ENCODE measurements at places on chromosomes 2 and 18.
A peak's percentile ranks its signal among the peaks of the same experiment; 100 is the strongest.

GRCh38 chr2:233651430-233651829 is 15.2 kb downstream of the UGT1A10 start:
- no peak for DNase-seq

DNA sequence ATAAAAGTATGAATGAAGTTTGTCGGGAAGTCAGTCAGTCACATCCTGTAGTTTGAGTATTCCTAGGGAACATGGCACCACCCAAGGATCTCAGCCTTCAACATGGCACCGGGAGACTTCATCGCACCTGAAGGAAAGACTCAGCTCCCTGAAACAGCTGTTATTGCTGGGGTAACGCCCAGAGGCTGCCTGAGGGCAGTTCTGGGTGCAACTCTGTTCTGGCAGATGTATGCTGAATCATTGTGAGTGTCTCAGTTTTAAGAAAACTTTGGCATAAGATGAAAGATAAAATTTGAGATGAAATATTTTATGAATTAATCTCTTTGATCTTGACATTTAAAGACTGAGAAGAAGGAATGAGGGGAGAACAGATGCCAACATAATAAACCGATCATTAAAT is 49.9 kb upstream of the SERPINB2 start:
- no peak for DNase-seq

GRCh38 chr2:25276569-25277465 is 64.9 kb downstream of the DNMT3A start:
- no peak for DNase-seq

- no peak for DNase-seq
Observed at GRCh38 chr2:5915881-5916310, 223.7 kb downstream of the SOX11 start.

- no peak for DNase-seq
Observed at GRCh38 chr2:190996947-190997346, 17.0 kb downstream of the STAT1 start.

DNA sequence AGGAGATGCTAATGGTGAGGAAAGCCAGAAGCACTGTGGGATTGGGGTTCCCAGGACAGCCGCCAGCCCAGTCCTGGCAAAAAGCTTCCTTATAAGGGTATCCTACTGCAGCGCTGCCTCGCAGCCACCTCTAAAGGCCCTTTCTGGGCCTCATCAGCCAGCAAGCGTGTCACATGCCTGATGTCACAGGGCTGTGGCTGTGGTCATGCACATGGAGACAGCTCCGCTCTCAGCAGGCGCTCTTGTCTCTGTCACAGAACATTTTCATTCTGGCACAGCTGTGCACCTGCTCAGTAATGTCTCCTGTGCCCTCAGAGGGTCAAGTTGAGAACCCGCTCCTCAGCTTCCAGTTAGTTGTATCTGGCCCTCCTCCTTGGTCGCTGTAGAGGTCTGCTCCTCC is 17.7 kb upstream of the MAL start:
- DNase-seq, result no peak

- no peak for DNase-seq
Observed at GRCh38 chr18:57728941-57729511, 74.1 kb downstream of the ATP8B1 start.

DNA sequence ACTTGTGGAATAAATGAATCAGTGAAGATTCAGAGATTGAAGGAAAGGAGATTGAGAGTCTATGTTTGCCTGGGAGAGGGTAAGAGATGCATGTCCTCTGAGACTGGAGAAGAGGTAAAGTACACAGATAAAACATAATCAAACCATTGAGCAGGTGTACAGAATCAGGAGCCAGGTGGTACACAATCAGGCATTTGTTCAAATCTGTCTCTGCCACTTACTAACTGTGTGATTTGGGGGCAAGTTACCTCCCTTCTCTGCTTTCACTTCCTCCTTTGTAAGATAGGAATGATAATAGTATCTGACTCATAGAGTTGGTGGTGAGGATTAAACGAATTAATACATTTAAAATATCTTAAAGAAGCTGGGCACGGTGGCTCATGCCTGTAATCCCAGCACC is 94.0 kb downstream of the CDK15 start:
- DNase-seq, result no peak

- no peak for DNase-seq
Observed at GRCh38 chr2:133085646-133086045, 415.6 kb upstream of the LYPD1 start.

DNA sequence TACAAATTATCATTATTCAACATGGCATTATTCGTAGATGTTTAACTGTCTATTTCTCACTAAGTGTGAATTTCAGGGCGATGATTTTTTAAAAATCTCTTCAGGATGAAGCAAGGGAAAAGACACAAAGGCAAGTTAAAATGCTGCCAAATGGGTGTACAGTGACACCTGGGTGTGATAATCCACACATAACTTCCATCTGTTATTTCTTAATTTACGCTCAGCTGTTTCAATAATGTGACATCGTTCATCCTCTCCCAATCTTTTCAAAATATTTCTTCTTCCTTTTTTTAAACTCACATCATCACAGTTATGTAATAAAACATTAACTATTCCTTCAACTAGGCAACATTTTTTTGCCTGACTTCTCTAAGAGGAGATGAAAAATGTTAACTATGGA is 10.6 kb downstream of the PDE1A start:
- DNase-seq, result no peak

GRCh38 chr18:11008505-11008904 is 140.9 kb downstream of the PIEZO2 start:
- no peak for DNase-seq

- DNase-seq, result no peak
Observed at GRCh38 chr2:10561288-10562035, 113.3 kb upstream of the ODC1 start.

GRCh38 chr2:217858519-217859491 is 144.0 kb downstream of the TNS1 start:
- peak; percentile 87 for DNase-seq

GRCh38 chr18:36274083-36274715 is 23.3 kb upstream of the FHOD3 start:
- no peak for DNase-seq

- DNase-seq, result no peak
Observed at GRCh38 chr2:162465430-162465829, 121.5 kb downstream of the GCA start.

GRCh38 chr18:13872932-13873331 is 42.4 kb downstream of the MC2R start:
- no peak for DNase-seq

GRCh38 chr2:233185330-233185729 is 66.1 kb upstream of the ATG16L1 start:
- no peak for DNase-seq

- DNase-seq, result no peak
Observed at GRCh38 chr18:10202845-10203321, 251.6 kb upstream of the APCDD1 start.

- DNase-seq, result no peak
Observed at GRCh38 chr18:25630682-25631081, 278.7 kb upstream of the ZNF521 start.

DNA sequence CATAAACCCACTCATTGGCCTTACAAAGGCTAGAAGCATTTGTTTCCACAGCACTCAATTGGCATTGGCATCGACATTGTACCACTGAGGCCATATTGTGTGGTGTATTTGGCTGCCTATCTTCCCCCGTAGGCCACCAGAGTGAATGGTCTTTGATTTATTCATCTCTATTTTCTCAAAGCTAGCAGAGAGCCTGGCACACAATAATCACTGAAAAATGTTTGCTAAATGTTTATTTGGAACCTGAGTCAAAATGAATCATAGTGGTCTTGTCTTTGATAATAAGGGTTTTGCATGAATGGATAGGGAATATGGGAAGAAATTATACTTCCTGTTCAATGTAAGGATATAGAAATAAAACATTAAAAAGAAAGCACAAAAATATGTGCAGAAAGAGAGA is 107.3 kb upstream of the SLC8A1 start:
- DNase-seq, result no peak

DNA sequence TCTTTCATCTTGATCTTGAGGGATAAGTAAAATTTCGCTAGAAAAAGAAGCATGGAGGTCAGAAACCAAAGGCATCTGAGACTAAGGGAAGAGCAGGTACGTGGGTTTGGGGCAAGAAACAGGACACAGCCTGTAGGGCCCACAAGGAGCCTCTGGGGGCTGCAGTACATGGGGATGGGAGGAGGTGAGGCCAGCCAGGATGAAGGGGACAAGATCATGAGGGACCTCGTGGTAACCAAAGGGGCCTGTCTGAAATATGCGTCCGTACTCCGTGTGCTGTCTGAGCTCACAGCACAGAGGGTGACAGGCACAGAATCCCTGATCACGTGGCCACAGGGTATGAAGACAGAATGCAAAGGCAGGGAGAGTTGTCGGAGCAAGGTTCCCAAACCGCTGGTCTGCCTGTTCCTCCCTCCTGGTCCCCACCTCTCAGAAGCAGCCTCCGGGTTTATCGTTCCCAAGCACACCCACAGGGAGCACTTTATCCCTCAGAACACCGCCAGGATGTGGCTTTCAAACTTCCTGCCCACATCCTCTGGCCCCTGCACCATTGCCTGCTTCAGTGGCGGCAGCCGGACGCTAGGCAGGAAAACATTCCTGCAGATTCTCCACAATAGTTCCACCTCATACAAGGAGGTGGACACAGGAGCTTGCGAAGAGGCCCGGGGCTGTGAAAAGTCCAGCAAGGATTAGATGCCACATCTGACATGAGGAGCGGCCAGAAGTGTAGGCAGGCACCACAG is 12.0 kb downstream of the TMEM163 start:
- no peak for DNase-seq

DNA sequence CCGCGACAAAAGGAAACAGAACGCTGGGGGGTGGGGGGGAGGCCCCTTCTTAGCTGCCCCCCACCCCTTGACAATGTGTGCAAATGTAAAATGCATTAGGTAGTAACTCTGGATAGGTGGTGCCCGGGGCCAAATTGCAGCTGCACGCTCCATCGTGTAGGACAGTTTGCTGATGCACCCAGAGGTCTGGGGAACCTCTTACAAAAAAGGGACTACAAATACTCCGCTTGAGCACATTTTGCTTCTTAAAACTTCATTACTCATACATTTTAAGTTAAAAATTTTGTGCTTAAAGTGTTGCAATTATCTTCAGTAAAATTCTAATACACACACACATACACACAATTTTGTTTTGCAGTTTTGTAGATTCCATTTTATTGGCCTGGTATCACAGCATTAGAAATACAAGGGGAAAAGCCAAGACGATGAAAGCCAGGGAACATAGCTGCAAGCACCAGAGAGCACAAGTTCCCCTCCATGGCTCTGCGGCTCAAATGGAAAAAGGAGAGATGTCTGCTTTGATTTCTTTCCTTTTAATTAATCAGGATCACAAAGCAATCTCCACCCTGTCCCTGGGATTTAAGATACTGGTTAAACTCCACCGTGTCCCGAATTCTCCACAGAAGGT is 582.1 kb downstream of the ZEB2 start:
- no peak for DNase-seq

DNA sequence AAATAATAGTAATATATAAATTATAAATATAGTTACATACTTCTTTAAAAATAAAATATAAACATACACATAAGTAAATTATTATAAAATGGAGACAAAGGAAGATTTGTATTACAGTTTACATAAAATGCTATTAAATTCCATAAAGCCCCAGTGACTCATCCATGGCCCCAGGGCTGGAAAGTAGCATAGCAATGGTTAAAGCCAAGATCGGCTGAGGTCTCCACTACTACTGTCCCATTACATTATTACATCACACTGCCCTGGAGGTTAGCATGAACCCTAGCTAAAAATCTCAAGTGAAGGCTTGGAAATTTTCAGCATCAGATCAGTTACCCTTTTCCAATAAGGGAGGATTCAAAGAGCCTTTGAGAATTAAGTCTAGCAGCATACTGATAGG is 936.2 kb downstream of the DSC3 start:
- no peak for DNase-seq

GRCh38 chr2:127416506-127417001 is 1.7 kb upstream of the PROC start:
- no peak for DNase-seq

GRCh38 chr2:230864605-230865306 is at the start of gene ITM2C:
Gene ITM2C, plus strand, starts transcription at chr2:230864942. Its CDS starts 84 bp downstream, at chr2:230865026.
- peak; percentile 14 for DNase-seq

GRCh38 chr2:8922431-8922830 is 81.1 kb downstream of the MBOAT2 start:
- DNase-seq, result no peak

GRCh38 chr2:70820499-70820898 is at the start of gene CLEC4F:
Gene CLEC4F, minus strand, starts transcription at chr2:70820599. Its CDS starts 76 bp downstream, at chr2:70820523.
- no peak for DNase-seq

GRCh38 chr2:190599546-190600220 is 49.2 kb upstream of the NAB1 start:
- no peak for DNase-seq

DNA sequence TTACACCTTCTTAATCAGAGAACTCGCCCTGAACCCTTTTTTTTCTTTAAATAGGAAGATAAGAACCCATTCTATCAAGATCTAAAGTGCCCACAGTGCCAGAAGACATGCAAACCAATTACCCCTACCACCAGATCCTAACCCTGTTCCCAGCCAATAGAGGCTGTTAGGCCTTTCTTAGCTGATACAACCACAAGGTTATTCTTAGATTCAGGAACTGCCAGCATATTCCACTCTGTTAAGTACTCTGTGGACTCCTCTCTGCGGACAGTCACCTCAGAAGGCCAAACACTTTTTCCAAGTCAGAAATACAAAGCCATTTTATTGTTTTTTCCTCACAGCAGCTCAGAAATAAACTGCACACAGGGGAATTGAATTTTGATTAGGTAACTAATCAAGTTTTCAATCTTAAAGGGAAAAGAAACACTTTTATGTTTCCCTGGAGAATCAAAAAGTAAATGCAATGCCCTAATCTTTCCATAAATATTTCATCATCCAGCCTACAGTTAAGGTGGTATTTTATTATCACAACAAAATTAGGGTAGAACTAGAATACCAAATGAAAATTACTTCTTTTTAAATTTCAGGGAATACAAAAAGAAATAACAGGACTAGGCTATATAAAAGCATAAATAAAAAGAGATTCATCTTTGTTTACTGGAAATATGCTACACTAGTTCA is 111.4 kb downstream of the NBAS start:
- DNase-seq, result no peak

GRCh38 chr18:1252936-1253335 is 348.3 kb downstream of the ADCYAP1 start:
- no peak for DNase-seq

DNA sequence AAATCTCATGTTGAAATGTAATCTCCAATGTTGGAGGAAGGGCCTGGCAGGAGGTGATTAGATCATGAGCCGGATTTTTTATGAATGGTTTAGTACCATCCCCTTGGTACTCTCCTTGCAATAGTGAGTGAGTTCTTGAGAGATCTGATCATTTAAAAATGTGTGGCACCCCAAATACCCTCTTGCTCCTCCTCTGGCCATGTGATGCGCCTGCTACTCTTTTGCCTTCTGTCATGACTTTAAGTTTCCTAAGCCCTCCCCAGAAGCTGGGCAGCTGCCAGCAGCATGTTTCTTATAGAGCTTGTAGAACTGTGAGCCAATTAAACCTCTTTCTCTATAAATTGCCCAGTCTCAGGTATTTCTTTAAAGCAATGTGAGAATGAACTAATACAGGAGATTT is 72.6 kb upstream of the FIGN start:
- DNase-seq, result no peak

DNA sequence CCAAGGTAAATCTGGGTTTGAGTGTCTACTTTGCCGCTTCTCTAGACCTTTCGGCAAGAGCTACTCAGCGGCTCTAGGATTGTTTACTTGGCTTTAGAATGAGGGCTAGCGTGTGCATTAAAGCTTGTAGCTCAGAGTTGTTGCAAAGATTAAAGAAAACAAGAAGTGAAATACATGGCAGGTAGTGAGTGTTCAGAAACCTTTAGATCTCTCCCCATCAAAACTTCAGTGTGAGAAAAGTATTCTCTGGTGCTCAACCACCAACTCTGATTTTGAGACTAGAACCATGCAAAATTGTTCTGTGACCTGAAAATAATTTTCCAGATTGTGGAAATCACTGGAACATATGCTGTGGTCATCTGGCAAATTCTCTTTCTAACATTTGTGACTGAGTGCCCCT is 512.0 kb downstream of the CMPK2 start:
- DNase-seq, result no peak

All from AG09319 (cell line).